ENCODE measurements at places on chromosomes 11 and 22.
A peak's percentile ranks its signal among the peaks of the same experiment; 100 is the strongest.

GRCh38 chr11:128905345-128906184, 14.4 kb downstream of the KCNJ5 start:
- no peak for DNase-seq

GRCh38 chr22:20031732-20032406, 11.0 kb downstream of the TANGO2 start:
- DNase-seq: no peak

- DNase-seq: no peak
These were observed 32.7 kb downstream of the THOC5 start for GRCh38 chr22:29520851-29521250.

GRCh38 chr11:46970913-46971625, 34.5 kb downstream of the CSTPP1 start:
- DNase-seq: no peak

DNA sequence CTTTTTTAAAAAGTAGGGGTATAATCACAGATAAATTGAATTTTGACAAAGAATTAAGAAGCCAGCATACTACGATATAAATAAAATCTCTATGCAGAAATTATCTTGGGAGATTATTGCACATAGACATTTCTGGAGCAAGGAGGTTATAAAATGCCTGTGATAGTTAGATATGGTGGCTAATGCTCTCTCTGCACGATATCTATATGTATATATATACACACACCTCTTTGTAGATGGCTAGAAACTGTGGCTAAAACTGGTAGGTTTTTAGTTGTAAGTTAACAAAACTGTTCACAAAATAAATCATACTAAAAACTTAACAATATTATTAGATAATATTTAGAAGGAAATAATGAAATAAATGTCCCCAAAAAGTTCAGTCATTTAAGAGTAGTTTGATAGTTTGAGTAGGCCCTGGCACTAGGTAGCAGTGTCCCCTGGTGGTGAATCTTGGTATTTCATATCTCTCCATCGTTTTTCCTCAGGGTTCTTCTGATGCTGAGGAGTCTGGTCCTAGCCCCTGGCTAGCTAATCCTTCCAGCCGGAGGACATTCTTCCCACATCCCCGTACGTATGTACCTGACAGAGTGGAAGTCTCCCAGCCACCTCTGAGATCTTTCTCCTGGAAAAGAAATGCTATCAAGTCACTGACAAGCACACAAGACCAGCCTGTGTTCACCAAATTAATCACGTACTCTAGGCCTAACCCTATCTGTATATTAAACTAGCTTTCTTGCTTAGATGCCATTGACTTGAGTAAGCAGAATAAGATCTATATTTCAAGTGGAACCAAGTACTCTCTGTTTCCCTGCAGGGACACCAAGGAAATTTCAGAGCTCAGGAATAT, 32.2 kb downstream of the ART5 start:
- DNase-seq: no peak

GRCh38 chr11:127966821-127967220, 620.5 kb downstream of the ETS1 start:
- no peak for DNase-seq

DNA sequence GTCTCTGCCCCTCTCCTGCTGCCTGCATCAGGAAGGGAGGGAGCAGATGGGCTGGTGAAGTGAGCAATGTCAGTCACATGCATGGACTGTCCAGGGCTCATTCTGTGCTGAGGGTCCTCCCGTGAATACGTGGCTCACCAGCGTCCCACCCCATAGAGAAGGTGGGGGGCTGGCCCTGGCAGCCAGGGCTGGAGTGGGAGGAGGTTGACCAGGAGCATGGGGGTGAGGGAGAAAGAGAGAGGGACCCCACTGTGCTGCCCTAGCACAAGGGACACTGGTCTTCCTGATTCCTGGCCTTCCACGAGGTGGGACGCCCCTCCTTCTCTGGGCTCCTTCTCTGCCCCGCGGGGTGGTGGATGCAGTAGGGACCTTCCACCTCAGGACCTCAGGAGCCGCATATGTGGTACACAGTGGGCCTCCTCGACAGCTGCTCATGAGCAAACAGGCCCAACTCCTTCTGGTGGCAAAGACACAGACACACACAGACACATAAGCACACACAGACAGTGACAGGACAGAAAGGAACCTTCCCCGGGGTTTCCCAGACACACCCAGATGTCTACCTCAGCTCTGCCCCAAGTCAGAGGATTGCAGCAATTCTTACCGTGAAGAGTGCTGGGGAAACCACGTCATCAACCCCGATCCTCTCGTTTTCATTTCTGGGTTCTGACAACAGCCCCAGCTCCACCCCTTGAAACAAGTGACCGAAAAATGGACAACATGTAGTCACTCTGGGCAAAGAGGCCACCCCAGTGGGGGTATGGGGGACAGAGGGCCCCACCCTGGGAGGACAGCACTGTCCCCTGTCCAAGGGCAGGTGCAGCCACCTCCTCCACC, 3.6 kb upstream of the APOBEC3A start:
- DNase-seq: peak; percentile 29

- DNase-seq: no peak
These were observed 2.2 kb upstream of the RANBP1 start for GRCh38 chr22:20113551-20114310.

DNA sequence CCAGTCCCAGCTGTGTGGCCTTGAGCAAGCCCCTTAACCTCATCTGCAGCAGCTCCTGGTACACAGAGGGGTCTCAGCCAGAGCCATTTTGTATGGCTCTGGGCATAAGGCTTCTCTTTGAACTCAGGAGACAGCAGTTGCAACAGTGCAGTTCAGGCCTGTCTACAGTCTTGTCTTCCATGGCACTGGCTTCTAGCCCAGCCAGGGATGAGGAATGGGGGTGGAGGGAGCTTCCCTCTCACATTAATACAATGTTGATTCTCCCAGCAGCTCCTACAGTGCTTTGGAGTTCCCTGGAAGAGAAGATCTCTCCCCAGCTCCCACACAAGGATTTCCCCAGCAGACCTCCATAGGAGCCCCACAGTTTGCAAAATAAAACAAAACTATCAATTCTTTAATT, 350.2 kb downstream of the BUD13 start:
- DNase-seq: no peak

- DNase-seq: no peak
These were observed 982 bp downstream of the APOBEC3H start for GRCh38 chr22:39098026-39098425.

- no peak for DNase-seq
These were observed 152.9 kb downstream of the DBX1 start for GRCh38 chr11:20007386-20007785.

GRCh38 chr22:30803679-30804078, 109.0 kb downstream of the OSBP2 start:
- DNase-seq: no peak

DNA sequence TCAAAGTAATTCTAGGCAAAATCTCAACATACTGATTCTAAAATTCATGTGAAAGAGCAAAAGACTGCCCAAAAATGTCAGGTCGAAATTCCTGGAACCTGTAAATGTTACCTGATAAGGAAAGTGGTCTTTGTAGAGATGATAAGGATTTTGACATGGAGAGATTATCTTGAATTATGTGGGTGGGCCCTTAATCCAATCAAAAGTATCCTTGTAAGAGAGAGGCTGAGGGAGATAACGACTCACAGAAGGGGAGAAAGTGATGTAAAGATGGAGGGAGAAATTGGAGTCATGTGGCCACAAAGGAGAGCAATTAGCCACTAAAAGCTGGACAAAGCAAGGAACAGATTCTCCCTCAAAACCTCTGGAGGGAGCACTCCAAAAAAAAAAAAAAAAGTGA, 20.5 kb downstream of the RRM1 start:
- no peak for DNase-seq
